ENCODE measurements at places on chromosomes 6 and 20.

DNA sequence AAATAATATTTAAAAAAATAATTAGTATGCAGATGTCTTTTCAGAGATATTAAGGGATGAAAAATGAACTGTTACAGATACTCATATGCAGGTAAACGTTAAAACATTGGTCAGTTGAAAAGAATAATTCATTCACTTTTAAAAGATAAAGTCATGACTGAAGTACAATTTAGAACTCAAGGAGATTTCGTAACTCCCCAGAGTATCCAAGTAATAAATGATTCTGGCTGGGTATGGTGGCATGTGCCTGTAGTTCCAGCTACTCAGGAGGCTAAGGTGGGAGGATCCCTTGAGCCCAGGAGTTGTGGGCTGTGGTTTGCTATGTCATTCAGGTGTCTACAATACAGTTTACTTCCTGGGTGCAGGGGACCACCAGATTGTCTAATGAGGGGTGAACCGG is 122.3 kb upstream of the TMEM181 start:
- DNase-seq, result no peak

DNA sequence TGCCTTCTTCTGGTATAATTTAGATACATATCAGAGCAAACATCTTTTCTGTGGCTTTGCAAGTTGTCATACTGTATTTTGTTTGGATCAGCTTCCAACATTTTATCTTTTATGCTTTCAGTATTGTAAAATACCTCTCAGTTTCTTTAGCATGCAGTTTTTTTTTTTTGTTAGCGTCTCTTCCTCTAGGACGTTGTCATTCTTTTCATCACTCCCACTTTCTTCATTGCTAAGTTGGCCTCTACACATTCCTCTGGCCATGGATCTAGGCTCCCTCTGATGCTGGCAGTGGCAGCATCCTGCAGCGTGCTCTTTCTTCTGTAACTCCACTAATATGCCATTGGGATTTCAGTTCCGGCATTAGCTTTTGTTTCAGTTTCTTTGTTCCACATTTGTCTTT is 21.7 kb downstream of the RPRD1B start:
- no peak for DNase-seq

DNA sequence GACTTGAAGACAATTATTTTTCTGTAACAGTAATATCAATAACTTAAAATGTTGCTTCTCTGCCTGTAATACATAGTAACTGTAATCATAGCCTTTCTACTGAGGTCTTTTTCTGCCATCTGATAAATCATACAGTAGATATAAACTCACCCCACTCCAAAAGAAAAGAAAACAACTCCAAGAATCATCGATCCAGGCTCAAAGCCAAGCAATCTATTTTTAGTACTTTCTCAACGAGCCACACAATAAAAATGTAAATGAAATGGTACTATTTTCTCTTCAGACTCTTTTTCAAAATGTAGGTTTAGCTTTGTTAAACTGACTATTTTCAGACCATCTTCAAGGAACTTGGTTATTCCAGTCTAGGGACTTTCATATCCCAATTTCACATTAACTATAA is 493.3 kb downstream of the ADGRB3 start:
- no peak for DNase-seq

DNA sequence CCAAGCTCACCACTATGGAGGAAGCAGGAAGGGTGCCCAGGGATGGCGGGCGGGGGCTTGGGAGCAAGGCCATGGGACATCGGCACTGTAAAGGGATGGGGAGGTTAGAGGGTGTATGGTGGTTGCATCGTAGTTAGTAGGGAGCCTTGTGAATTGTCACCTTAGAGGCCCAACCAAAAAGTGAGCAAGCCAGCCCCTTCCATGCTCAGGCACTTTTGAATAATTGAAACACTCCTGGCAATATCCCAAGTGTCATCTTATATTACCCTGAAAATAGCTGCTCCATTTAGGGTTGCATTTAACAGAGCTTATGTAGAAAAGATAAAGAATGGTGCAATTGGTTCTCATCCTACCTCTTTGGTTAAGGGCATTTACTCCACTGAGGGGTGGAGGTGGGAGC is 169.2 kb downstream of the SAMD5 start:
- DNase-seq, result no peak

DNA sequence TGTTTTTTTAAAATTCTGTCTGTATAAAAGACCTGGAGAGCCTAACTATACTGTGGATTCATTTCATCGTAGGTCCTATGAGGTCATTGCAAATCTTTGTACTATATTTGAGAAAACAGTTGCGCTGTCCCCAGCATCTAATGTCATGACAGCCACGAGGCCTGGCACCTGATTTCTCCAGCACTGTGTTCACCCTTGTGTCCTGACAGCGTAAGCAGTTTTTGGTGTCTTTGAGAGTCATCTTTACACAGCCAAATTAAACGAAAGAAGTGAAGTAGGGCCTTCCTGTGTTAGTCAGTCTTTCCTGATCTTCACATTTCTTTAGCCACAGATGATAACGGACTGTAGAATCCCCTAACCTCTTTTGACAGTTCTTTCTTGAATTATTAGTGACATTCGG is 70.6 kb upstream of the PHACTR2 start:
- DNase-seq, result no peak

- DNase-seq, result no peak
These were observed 90.3 kb downstream of the VEGFA start for GRCh38 chr6:43860285-43860684.

GRCh38 chr6:35360349-35361138 is 18.2 kb downstream of the PPARD start:
- peak; percentile 82 for DNase-seq

DNA sequence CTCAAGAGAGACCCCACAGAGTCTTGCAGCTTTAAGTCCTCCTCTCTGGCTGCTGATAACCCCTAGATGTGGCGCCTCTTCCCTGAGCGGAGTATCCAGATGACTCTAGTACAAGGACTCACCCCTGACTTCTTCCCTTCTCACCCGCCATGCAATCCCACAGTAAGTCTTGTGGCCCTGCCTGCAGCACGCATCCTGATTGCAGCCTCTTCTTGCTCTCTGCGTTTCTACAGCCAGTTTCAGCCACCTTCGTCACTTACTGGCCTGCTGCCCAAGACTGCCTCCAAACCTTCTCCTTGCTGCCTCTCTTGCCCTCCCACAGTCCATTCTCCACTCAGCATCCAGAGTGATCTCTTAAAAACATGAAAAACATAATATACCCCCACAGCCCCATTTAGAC is 2.4 kb upstream of the RPP40 start:
- no peak for DNase-seq

DNA sequence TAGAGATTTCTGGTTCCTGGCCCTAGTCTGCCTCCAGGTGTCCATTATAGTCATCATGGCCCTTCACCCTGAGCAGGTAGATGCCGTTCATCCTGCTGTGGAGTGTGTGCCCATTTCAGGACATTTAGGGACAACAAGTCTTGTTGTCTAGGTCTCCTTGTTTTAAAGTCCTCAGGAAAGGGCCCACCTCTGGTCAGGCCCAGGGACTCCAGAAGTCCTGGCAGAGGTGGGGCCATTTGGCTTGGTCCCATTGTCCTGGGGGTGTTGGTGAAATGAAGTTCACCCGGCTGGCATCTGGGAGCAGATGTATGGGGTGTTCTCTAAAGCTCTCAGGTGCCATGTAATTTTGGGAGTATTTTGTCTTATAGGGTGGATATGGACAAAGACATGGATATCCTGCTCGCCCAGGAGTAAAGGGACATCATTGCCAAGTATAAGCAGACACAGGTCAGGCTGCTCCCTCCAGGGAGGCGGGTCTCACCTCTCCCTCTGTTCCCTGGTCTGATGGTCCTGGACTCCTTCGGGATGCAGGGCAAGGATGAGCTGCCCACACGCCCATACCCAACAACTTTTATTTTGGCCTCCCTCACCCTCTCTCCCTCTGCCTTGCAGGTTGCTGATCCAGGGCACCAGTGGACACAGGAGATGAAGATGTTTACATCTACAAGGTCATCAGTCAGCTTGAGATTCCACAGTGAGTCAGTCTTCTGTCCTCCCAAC is 31.7 kb upstream of the MAS1L start:
- no peak for DNase-seq

DNA sequence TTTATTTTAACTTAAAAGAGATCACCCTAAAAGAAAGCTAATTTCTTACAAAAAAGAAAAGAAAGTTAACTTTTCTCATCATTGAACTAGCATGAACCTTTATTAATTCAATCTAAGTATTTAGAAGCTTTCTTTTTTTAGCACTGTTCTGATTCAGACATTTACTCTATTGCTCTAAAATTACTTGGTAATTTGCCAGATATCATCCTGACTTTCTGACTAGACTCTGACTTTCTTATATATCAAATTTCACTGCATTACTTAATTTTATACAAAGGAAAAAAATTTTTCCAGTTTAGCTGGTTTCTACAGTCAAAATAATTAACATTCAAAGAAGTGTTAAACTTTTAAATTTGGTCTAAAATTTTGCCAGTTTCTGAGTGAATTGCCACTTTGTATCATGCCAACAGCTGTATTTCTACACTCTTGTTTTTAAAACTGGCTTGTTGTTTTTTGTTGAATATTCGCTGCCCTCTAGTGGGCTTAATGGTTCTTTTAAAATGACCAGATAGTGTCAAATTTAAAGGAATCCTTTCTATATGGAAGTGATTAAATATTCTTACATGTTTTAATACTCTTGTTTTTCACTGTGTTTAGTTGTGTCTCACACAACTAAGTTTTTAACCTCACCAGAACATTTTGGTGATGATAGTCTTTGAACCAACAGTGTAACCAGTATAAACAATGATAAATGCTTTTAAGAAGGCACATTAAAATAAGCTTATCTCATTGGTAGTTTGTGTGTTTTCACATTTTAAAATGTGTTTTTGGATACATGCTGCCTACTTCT is 102.0 kb downstream of the POPDC3 start:
- DNase-seq, result peak; percentile 17

GRCh38 chr6:109526905-109527628 is 44.0 kb upstream of the ZBTB24 start:
- peak; percentile 61 for DNase-seq

DNA sequence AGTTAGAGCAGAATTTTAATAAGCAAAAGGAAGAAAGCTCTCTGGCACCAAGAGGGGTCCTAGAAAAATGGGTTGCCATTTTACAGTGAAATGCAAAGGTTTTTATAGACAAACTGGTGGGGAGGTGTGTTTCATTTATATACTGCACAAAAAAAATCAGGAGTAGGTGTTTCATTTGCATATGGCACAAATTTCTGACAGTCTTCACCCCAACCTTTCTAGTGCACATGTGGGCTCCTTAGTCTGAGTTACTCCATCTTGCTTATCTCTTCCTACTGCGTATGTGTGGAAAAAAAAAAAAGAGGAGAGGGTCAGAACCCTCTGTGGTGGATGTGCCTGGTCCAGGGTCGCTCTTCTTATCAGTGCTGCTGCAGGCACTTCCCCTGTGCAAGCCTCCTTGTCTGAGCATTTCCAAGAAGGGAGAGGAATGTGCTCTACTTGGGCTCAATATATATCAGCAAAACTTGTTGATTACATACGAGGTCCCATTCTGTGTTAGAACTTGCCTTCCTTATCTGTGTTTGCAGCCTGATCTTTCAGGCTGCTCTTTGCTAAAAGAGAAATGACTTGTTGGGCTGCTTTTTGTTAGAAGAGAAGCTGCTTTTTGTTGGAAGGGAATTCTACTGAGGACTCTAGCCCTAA is 59.0 kb upstream of the MRAP2 start:
- DNase-seq, result no peak

GRCh38 chr6:379410-380181 is 12.0 kb upstream of the IRF4 start:
- DNase-seq, result no peak

- peak; percentile 97 for DNase-seq
These were observed 15.7 kb downstream of the NRSN2 start for GRCh38 chr20:362271-363254.

Measured in NCI-H2029 (cell line).